ENCODE measurements at places on chromosomes 6 and 20.

GRCh38 chr6:150395388-150396009 lies 26.7 kb downstream of the IYD start:
- no peak for DNase-seq

GRCh38 chr6:34667481-34668238 lies 28.9 kb downstream of the ILRUN start:
- DNase-seq: no peak

DNA sequence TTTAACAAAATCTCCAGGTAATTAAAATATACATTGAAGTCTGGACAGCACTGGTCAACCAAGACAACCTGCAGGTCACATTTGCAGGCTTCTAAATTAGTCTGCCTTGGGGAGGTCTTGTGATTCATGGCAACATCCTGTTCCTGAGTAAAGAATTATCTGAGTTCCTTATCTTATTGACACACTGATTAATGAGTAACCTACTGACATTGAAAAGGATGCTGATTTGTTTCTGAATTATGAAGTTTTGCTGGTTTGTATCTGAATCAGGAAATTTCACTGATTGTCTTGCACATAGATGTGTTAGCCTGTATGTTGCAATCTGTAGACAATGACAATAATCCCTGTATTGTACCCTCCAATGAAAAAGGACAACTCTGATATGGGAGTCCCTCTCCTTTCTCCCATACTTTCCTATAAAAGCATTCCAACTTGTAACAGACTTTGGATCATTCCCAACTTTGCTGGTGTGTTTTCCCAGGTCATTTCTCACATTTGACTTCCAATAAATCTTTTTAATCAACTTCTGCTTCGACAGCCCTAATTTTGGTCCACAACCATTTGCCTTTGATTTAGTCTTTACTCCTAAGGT lies 80.0 kb downstream of the LAMP5 start:
- DNase-seq: no peak

GRCh38 chr20:47438464-47439381 lies 63.0 kb upstream of the NCOA3 start:
- no peak for DNase-seq

DNA sequence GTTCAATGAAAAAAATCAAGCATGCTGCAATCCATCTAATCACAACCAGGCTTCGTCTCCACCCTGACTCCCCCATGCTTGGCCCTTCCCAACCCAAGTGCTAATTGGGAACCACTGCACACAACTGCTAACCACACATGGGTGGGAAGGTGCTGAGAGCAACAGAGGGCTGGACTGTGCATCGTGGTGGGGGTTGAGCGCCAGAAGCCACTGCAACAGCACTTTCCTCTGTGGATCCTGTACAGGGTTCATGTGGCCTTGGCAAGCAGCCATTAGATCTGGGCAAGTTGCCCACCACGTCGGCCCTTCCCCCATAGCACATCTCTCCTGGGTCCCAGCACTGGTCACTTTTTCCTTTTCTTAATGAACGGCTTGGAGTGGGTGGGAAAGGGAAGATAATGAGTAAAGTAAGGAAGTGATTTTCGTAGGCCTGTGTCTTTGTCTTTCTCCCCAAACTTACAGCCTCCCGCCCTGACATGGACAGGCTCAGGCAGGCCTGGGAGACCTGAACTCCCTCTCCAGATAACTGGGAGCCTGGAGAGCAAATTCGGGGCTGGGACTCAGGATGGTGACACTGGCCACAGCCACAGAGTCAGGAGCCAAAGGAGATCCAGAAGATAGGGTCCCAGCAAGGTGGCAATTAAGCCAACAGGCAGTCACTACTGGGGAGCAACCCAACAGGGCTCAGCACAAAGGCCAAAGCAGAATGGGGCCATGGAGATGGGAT lies 34.4 kb upstream of the MRPS10 start:
- DNase-seq: no peak

DNA sequence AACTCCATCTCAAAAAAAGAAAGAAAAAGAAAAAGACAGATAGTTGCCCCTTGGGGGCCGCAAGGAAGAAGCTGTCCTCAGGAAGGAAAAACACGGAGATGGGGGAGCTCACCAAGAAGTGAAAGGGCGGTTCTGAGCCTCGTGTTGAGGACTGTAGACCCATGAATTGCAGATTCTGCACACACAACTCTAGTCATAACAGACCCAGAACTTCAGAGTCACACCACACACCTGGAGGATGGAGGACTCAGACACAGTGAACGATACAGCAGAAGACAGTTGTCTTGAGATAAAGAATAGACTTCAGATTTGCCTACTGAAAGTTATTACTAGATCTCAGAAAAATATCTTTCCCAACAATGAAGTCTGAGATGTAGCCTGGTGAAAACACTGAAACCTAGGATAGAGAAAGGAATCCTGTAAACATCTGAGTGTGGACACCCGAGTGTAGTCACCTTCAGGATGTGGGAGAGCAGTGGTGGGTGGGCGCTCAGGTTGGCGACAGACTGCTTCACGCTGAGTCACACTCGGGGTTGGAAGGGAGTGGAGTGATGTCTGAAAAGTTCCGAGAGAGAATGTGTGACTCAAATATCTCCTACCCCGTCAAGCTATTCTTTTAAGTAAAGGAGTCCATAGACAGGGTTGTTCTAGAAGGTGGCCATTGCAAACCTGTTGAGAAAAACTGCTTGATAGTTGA lies 88.1 kb downstream of the MAP3K4 start:
- no peak for DNase-seq

DNA sequence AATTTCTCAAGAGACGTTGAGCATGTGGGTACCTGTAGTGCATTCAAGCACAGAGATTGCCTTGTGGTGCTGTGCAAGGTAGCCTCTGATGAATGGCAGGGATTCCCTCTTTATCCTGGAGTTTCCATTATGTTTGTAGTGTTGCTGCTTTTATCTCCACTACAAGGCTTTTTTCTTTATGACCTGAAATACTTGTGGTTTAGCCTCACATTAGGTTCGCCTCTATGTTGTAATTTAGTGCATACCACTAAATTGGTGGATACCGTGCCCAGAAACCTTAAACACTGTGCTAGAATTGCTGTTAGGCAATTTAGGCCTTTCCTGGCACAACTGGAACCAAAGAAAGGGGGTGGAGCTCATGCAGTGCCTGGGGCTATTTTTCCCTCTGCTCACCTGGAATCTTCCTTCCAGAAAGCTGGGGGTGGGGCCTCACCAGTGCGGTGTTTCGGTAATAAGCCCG lies 76.8 kb downstream of the NCOA7 start:
- no peak for DNase-seq

DNA sequence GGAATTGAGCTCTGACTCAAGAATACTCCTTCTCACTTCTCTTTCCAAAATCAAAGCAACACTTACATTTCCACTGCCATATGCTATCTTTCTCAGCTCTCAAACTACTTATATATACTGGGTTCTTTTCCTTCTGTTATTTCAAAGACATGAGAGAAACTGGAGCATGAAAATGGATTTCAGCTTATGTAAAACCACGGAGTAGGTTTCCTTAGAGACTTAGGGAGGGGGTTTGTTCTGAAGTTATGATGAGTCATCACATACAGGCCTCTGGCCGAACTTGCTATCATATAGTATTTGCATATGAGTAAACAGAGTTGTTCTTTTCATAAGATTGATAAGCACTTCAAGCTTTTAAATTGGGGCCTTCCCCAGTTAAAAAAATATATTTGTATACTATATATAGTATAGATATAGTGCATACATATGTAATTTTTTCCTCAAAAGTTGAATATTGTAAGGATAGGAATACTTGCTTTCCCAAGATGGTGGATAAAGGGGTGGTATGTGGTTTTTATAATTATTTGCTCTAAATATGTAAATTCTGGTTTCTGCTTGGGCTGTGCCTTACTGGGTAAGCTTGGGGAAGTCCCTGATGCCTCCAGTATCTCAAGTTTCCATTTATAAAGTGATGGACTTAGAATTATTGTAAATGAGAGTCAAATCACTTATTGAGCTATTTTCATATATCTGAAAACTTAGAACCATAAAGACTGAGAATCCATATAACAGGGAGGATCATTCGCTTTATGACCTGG lies 273.9 kb downstream of the RFPL4B start:
- DNase-seq: no peak
